ENCODE measurements at places on chromosomes 6 and 20.
A peak's percentile ranks its signal among the peaks of the same experiment; 100 is the strongest.

DNA sequence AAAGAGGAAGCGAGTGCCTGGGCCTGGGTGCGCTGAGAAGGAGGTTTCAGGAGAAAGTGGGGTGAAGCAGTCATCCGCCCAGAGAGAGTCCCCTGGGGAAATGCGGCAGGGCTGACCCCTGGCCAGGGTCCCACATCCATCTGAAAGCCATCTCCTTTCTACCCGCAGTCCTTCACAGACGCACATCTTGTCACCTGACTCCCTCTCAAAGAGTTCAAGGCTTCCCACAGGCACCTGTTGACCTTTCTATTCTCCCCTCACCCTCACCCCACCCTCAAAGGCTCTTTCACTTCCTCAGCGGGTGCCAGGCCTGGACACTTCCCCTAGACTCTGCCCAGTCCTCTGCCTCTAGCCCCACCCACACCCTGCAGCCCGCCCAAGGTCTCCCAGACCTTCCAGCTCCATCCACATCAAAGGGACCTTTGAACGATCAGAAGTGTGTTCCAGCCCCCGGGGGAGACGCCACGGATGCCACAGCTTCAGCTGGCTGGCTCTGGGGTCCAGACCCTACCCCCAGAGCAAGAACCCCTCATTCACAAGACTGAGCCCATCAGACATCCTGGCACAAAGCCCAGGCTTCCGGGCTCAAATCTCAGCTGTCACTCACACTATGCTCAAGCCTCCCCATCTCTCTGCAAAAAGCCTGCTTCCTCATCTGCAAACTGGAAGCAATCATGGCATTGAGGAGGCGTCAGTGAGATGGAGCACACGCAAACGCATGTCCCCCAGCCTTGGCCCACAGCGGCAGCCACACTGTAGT is 2.1 kb downstream of the CTSZ start:
- DNase-seq = no peak

DNA sequence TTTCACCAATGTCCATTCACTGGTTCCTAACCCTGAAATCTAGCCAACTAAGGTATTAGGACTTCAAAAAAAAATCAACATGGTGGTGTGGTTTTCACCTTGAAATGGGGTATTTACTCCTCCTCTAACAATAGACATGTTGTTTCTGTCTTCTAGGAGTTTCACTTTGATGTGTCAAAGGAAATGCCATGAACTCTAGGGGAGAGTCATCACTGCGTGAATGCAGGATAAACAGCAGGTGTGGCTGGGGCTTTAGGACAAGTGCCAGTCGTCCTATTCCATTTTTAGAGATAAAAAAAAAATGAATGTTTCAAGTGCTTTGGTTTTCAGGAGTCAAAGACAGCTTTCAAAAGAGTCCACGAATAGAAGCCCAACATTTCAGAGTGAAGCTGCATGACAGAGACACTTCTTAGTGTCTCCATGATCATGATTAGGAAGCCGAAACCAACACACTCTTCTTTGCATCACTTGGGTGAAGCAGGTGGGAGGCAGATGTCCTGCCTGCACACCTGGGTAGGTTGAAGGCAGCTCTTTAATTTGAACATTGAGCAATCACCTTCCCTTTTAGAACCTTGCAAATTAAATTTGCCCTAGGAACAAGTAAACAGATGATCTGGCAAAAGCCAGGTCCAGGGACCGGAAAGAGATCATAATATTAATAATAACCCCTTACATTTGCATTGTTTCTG is 328.5 kb upstream of the PRDM1 start:
- DNase-seq = no peak

- DNase-seq = peak; percentile 14
These were observed 82.4 kb upstream of the SMLR1 start for GRCh38 chr6:130744576-130745366.

- DNase-seq = no peak
These were observed 32.4 kb upstream of the ENPP4 start for GRCh38 chr6:46097366-46097765.

DNA sequence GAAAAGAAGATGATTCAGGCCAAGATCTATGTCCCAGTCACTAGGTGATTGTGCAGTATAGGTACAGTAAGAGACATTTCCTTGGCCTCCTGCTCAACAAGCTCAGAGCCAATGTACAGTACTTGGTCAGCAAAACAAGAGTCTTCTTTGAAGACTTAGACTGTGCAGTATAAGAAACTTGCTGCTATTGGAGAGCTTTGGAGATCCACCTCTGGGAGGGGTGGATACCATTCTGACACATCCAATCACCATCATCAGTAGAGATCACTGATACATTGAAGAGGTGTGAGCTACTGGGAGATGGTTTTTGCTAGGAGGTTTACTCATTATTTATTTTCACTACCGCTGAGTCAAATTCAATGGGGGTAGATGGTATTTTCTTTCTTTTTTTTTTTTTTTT is 77.5 kb downstream of the UST start:
- no peak for DNase-seq

GRCh38 chr6:118899948-118900347 is 6.0 kb downstream of the ASF1A start:
- no peak for DNase-seq

GRCh38 chr6:16925461-16925860 is 164.2 kb upstream of the ATXN1 start:
- DNase-seq = peak; percentile 73

DNA sequence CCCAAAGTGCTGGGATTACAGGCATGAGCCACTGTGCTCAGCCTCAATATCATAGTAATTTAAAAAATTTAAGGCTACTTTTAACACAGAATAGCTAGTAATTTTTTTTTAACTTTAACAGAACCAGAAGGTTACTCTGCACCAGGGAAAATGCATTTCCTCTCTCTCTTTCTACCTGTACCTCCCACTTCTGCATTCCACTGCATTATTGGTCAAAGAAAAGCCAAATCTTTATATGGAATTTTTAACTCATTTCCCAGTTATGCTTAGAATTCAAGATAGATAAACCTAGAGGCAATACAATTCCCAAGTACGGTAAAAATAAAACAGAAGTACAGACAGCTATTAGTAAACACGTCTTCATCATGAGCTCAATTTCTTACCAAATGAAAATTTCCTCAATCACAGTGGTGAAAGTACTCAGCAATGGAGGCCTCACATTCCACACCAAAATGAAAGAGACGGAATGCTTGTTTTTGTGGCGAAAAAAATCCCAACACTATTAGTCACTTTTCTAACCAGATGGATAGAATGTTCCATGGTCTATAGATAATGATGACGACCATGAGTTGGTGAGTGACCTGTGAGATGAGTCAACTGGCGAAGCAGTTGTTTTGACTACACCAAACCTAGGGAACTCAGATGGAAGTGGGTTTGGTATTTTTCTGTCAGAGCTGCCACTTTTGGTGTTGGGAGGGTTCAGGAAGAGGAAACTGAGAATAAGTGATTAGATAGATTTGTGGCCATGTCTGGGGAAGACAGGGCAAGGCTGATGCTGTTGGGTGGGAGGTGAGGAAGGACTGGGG is 104.7 kb upstream of the SGK1 start:
- DNase-seq = peak; percentile 100

- no peak for DNase-seq
These were observed 355.4 kb downstream of the CDC5L start for GRCh38 chr6:44742828-44743372.

DNA sequence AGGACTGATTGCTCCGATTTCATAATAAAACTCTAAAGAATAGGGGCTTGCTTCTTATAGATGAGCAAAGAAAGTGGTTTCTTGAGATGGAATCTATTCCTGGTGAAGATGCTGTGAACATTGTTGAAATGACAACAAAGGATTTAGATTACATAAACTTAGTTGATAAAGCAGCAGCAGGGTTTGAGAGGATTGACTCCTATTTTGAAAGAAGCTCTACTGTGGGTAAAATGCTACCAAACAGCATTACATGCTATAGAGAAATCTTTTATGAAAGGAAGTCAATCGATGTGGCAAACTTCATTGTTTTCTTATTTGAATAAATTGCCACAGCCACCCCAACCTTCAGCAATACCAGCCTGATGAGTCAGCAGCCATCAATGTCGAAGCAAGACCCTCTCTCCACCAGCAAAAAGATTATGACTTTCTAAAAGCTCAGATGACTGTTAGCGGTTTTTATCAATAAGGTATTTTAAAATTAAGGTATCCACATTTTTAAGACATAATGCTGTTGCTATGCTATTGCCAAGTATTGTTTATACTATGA is 12.7 kb upstream of the MTRF1L start:
- DNase-seq = no peak
